ENCODE measurements at places on chromosomes 13 and 19. TPM values are rescaled to one million over a fixed set of nuclear protein-coding genes. Genes with fewer than 3 reads are reported as not detected.

Gene IER2
- 104 TPM for total RNA-seq

Gene GNA15
- 18.6 TPM for total RNA-seq

- no peaks in the 10 kb centered on the region for H3K36me3 ChIP-seq
- no peak for DNase-seq
- H3K4me3 ChIP-seq = no peak overlapping the region
These were observed 670.3 kb downstream of the UQCRFS1 start for GRCh38 chr19:28542394-28543243.

DNA sequence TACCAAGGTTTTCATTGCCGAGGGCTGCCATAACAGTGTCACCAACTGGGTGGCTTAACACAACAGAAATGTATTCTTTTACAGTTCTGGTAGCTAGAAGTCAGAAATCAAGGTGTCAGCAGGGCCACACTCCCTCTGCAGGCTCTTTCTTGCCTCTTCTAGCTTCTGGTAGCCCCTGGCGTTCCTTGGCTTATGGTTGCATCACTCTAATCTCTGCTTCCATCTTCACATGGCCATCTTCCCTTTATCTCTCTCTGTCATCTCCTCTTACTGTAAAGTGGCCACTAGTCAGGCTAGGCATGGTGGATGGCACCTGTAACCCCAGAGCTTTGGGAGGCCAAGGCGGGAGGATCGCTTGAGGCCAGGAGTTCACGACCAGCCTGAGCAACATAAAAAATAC lies 38.0 kb upstream of the MRI1 start:
- no peak overlapping the region for H3K4me3 ChIP-seq
- H3K27ac ChIP-seq = no peak overlapping the region
- DNase-seq = no peak
- no peaks in the 10 kb centered on the region for H3K27me3 ChIP-seq

DNA sequence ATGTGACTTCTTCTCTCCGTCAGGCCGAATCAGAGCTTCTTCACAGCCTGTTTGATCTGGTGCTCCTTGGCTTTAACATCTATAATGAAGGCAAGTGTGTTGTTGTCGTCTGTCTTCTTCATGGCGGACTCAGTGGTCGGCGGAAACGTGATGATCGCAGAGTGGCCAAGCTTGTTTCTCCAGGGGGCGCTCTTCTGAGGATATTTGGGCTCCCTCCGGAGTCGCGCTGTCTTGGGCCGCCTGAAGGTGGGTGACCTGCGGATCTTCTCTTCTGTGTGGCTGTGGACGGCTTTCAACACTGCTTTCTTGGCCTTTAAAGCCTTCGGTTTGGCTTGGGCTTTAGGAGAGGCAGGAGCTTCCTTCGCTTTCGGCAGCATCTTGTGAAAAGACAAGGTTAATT lies 9.8 kb downstream of the TPRX1 start:
- no peak overlapping the region for H3K27ac ChIP-seq
- H3K4me3 ChIP-seq = no peak overlapping the region
- no peaks in the 10 kb centered on the region for H3K4me1 ChIP-seq
- no peak for DNase-seq
- no peaks in the 10 kb centered on the region for H3K27me3 ChIP-seq

DNA sequence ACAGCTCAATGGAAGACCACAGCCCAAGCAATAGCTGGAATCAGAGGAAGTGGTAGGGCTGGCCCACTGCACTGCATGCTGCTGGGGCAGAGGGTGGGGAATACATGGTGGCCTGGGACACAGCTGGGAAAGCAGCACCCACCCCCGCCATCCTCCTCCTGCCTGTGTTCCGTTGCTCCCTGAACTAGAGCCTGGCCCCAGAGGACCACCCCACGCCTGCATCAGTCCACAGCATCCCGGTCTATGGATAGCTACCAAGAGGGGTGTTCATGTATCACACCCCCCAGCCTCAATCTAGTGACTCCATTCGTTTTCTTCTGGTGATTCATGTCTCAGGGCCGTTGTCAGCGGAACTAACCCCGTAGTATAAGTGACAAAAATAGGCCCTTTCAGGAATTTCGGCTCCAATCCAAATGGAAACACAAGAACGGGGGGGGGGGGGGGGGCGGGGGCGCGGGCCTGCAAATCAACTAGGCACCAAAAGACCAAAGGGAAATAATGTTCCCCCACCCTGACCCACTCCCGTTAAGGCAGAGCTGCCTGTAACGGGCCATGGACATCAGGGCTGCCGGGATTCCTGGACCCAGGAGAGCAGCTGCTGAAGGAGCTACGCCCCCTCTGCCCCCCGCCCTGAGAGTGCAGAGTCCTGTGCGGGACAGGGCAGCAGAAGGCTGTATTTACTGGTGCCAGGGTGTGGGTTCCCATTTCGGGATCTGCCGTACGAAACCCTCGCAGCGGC lies 18.9 kb upstream of the EPHX3 start:
- H3K36me3 ChIP-seq = peaks cover 86% of the 10 kb centered on the region
- H3K27ac ChIP-seq = peak overlapping the region; percentile 84
- H3K4me3 ChIP-seq = peak overlapping the region; percentile 15
- no peak for DNase-seq

Gene PGLYRP2
- not detected for total RNA-seq

Measured in upper lobe of right lung (tissue), 1 donor.